Articular chondrocyte of knee joint (primary cell): ENCODE measurements at places on chromosomes 4 and X. TPM values are rescaled to one million over a fixed set of nuclear protein-coding genes. Genes with fewer than 3 reads are reported as not detected.

TIMM17B gene
- total RNA-seq, result 11.9 and 13.6 TPM in 2 replicates

NHS gene
- total RNA-seq, result 6.1 and 8.1 TPM in 2 replicates

DCAF4L1 gene
- total RNA-seq, result 0.22 and 0.26 TPM in 2 replicates

FRG2 gene
- total RNA-seq, result not detected in 2 replicates

XAGE1A gene
- total RNA-seq, result not detected in 2 replicates

GYG2 gene
- total RNA-seq, result 1.5 and 3.8 TPM in 2 replicates

LANCL3 gene
- total RNA-seq, result 0.78 and 1.3 TPM in 2 replicates

SLC10A4 gene
- total RNA-seq, result not detected in 2 replicates

SNCA gene
- 0.13 and 0.32 TPM in 2 replicates for total RNA-seq

KLB gene
- total RNA-seq, result under 0.01 TPM in 1 of 2 replicates, not detected in the other

CDKL5 gene
- 5.9 and 6.8 TPM in 2 replicates for total RNA-seq

SPATA4 gene
- 0.13 TPM in 1 of 2 replicates, not detected in the other for total RNA-seq

GLOD5 gene
- total RNA-seq, result not detected in 2 replicates

ASB5 gene
- 0.26 and 0.97 TPM in 2 replicates for total RNA-seq

SMARCA1 gene
- 64.8 and 79.2 TPM in 2 replicates for total RNA-seq

INTU gene
- 6.9 and 10.2 TPM in 2 replicates for total RNA-seq

USP26 gene
- total RNA-seq, result not detected in 2 replicates

HELT gene
- total RNA-seq, result not detected in 2 replicates
